ENCODE measurements at places on chromosomes 6 and 20. TPM values are rescaled to one million over a fixed set of nuclear protein-coding genes. Genes with fewer than 3 reads are reported as not detected.

GRCh38 chr6:87277123-87277522 lies 45.3 kb upstream of the SMIM8 start:
- no peak for DNase-seq

- no peak for DNase-seq
These were observed 175.1 kb downstream of the PDE10A start for GRCh38 chr6:165487950-165488349.

DNA sequence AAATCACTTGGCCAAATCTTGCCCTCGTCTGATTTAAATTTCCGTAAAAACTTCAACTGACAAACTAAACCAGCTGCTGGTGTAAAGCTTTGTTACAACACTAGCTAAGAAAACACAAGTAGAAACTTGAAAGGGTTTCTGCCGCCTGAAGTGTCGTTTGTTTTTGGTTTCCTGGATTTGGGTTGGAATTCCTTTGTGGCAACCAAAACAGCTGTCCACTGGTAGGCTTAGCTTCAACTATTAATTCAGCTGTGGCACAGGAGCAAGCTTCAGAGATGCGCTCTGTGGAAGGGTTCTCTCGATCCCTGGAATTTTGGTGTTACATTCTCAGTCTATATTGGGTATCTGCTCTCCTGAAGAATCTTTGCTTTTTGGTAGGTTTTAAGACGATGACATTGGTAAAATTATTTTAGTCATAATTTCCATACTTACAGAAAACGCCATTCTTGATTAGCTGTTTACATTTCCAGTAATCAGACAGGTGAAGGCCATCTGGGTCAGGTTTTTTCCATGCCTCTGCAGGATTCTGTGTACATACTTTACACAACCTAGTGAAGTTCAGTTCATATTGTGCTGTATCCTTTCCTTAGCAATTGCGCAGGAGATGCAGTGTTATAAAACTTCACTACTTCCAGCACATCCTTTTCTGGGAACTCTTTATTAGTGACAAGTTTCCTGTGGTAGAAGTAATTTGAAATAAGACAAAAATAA lies 29.9 kb upstream of the SAMD3 start:
- no peak for DNase-seq

GRCh38 chr6:132359886-132360285 lies 41.4 kb downstream of the MOXD1 start:
- no peak for DNase-seq

Gene LST1
- total RNA-seq = 4.8 TPM

Measured in activated T-cell treated with anti-CD3 and anti-CD28 coated beads, Interleukin-2, amount 50 U/mL, for 4 hours (primary cell).